ENCODE measurements at places on chromosomes 7 and 10.
A peak's percentile ranks its signal among the peaks of the same experiment; 100 is the strongest.

- DNase-seq = no peak
Observed at GRCh38 chr10:99593312-99593711, 26.9 kb downstream of the SLC25A28 start.

DNA sequence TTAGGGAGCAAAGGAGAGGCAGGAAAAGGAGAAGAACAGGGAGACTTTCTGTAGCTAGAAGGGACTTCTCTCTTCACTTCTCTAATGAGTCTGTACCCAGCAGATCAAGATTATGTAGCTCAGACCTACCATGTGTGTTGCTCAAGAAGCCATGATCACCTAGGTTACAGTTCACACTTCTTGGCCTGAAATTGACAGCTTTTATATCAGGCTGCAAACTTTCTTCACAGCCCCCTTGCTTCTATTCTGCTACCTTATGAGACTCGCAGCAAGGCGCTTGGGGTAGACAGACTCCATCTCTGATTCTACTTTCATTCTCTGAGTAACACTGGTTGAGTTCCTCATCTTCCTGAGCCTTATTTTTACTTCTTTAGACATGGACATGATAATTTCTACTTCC, 19.6 kb upstream of the GIMAP2 start:
- DNase-seq = no peak

DNA sequence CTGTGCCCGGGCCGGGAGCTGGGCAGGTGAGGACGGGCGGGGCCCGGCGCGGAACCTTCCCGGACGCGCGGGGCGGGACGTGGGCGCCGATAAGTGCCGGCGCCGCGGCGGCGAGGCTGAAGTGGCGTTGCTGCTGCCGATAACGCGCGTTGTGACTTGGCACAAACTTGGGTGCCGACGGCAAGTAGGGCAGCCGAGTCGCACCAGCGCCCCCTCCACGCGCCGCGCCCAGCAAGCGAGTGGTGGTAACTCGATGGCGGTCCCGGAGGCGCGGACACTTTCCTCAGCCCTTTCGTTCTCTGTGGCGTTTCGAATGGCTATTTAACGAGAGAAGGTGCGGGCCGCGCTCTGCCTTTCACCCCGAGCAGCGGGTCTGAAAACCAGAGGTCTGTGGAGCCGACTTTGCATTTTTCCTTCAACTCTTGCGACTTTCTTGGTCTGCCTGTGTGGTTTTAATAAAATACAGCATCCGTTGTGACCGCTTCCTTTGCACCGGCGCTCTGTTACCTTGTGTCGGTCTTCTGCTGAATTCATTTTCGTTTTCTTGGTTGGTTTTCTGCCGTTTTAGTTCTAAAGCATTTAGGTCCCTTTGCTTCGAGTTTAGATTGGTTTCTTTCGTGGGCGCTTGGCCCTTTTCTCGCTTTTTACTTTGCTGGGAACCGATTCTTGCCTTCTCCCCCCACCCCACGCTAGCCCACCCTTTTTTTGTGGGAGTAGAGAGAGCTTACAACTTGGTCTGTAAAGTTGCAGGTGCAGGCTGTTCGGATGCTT, 701 bp downstream of the STK17A start:
- peak; percentile 33 for DNase-seq

DNA sequence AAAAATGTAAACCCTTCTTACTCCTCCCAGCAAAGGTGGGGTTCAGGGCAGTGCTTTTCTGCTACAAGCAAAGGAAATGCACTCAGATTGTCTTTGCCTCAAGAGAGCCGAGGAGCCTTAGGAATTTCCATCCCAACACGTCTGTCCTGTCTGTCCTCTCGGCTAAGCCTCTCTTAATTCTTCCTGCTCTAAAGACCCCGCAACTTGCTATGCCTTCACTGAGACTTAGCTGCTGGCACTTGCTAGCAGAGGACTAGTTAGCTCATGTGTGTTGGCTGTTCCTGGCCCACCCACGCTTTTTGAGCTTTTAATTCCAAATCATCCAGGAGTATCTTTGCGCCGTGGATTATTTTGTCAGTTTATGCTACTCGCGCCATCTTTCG, 481 bp upstream of the NPM3 start:
- no peak for DNase-seq

DNA sequence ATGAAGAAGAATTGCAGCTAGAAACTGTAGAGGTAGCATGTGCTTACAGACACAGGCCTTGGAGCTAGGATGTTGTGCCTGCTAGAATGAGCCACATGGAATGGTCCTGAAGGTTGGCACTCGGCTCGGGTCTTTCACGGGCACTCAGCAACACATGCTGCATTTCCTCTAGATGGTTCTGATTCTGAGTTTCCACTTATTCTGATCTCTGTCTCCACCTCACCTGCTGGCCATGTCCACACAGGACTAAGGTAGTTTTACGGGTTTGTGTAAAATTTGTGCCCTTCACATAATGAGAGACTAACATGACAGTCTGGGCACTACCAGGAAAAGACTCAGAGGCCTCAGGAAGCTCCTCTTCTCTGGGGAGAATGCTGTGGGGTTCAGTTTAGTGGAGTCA, 444.8 kb upstream of the MKI67 start:
- no peak for DNase-seq

GRCh38 chr7:36217211-36217960, 64.3 kb downstream of the EEPD1 start:
- DNase-seq = no peak

DNA sequence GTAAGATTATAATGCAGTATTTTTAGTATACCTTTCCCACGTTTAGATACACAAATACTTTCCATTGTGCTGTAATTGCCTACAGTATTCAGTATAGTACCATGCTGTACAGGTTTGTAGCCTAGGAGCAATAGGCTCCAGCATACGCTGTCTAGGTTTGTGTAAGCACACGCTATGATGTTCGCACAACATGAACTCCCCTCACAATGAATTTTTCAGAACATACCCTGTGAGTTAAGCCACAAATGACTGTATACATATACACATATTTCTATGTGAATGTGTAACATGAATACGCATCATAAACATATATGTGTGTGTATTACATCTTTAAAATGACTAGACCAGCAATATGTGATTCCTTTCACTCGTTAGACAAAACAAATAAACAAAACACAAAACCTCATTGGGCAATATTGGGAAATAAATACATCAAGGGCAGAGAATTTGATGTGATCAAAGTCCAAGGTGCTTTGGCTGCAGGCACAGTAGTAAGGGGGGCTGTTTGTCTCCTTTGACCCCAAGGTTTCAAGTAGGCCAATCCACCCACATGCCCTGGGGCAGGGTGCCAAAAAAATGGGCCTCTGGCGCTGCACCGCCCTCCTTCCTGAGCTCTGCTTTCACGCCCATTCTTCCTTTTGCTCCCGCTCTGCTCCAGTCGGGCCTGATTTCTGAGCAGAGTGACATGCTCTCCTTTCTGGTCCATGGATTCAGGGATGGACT, 33.9 kb downstream of the CHN2 start:
- DNase-seq = no peak

GRCh38 chr7:127418459-127418858, 26.0 kb upstream of the ZNF800 start:
- no peak for DNase-seq

DNA sequence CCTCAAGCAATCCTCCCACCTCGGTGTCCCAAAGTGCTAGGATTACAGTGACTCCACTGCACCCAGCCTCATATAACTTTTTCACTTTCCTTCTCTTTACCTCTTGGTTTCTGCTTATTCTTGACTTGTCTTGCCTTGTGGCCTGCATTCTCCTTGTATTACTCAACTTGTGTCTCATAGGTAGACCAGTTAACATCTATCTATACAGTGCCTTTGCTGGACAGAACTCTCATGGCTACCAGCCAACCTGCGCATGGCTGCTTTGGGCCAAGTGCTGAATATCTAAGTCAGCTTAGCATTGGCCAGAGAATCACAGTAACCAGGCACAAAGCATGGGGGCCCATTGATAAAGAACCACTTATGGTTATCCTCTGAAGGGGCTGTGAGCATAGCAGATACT, 42.6 kb upstream of the ZNRF2 start:
- no peak for DNase-seq
